ENCODE measurements at places on chromosomes 5 and 9. TPM values are rescaled to one million over a fixed set of nuclear protein-coding genes. Genes with fewer than 3 reads are reported as not detected.
A peak's percentile ranks its signal among the peaks of the same experiment; 100 is the strongest.

GRCh38 chr5:39352170-39352569 lies 12.1 kb downstream of the C9 start:
- H3K4me1 ChIP-seq, result no peaks in the 10 kb centered on the region
- no peaks in the 10 kb centered on the region for H3K36me3 ChIP-seq
- H3K4me3 ChIP-seq, result no peak overlapping the region
- H3K27ac ChIP-seq, result no peak overlapping the region

The SREK1 gene
- total RNA-seq, result 101 TPM

DNA sequence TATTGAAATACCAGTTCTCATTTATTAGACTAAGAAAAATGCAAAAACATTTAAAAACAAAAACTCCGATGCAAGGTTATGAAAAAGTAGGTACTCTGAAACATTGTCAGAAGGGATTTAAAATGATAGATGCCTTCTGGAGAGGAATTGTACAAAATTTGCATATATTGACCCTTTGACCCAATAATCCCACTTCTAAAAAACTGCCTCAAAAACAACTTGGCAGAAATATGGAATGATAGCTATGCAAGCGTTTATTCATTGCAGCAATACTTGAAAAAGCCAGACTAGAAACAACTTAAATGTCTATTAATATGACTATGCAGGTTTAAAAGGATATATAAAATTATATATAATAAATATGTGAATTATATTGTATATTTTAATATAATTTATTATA lies 118.4 kb downstream of the PLK2 start:
- H3K4me3 ChIP-seq, result no peak overlapping the region
- H3K27ac ChIP-seq, result no peak overlapping the region
- DNase-seq, result no peak
- no peaks in the 10 kb centered on the region for H3K36me3 ChIP-seq
- H3K4me1 ChIP-seq, result no peaks in the 10 kb centered on the region

- H3K4me1 ChIP-seq, result no peaks in the 10 kb centered on the region
- no peak for DNase-seq
- no peak overlapping the region for H3K27ac ChIP-seq
- H3K36me3 ChIP-seq, result no peaks in the 10 kb centered on the region
Measured at GRCh38 chr5:474840-475661, 32.1 kb downstream of the EXOC3 start.

GRCh38 chr9:134812343-134812673 lies 68.3 kb upstream of the FCN2 start:
- DNase-seq, result no peak
- no peaks in the 10 kb centered on the region for H3K27me3 ChIP-seq
- no peak overlapping the region for H3K4me3 ChIP-seq
- no peaks in the 10 kb centered on the region for H3K36me3 ChIP-seq
- H3K4me1 ChIP-seq, result no peaks in the 10 kb centered on the region

GRCh38 chr9:85662573-85662972 lies 79.2 kb downstream of the AGTPBP1 start:
- H3K36me3 ChIP-seq, result no peaks in the 10 kb centered on the region
- no peaks in the 10 kb centered on the region for H3K4me1 ChIP-seq
- DNase-seq, result no peak
- H3K27ac ChIP-seq, result no peak overlapping the region

GRCh38 chr9:88777498-88778312 lies 213.6 kb upstream of the S1PR3 start:
- H3K36me3 ChIP-seq, result no peaks in the 10 kb centered on the region
- no peaks in the 10 kb centered on the region for H3K27me3 ChIP-seq

DNA sequence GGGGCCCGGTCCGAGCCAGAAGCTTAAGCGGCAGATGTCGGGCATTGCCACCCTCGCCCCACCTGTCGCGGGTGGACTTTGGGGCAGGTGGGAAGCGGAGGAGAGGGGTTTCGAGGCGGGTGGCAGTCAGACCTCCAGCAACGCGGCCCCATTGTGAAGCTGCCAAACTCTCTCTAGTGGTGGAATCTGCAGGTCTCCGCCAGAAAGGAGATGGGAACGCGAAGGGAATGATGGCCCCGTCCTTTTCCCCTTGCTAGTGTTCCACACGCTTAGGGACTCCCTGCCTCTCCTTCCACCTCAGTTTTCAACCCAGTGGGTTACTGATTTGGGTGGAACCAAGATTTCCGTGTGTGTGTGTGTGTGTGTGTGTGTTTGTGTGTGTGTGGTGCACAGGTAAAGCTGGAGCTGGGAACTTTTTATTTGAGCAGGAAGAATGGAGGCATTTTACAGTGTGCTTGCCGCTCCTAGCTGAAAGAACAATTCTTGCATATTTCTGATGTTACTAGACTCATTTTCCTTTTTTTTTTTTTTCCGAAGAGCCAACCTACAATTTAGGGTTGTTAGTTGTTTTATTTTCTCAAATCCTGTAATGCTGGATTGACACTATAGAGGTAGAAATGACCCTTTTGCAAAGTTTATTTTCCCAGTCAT lies 1.3 kb downstream of the MACIR start:
- peaks cover 55% of the 10 kb centered on the region for H3K4me1 ChIP-seq
- peak overlapping the region; percentile 71 for H3K4me3 ChIP-seq
- DNase-seq, result no peak
- peak overlapping the region; percentile 92 for H3K27ac ChIP-seq

DNA sequence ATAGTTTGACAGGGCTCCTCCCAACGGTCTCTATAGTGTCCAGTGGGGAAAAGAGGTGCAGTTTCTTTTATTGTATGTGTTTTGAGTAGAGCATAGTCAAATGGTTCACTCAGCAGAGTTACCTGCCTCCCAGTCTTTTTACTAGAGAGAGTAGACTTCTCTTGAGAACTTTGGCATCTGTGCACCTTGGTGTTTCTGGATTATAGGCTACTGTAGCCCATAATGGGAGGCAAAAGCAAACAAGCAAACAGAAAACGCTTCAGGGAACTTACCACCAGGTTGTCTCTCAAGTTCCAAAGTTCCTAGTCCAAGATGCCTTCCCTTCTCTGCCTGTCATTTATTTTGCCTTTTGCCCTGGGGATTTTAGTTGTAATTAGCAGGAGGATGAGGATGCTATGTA lies 26.2 kb downstream of the INVS start:
- peaks cover 7% of the 10 kb centered on the region for H3K36me3 ChIP-seq
- H3K27ac ChIP-seq, result no peak overlapping the region
- peaks cover 21% of the 10 kb centered on the region for H3K4me1 ChIP-seq
- no peaks in the 10 kb centered on the region for H3K27me3 ChIP-seq
- DNase-seq, result no peak
- H3K4me3 ChIP-seq, result no peak overlapping the region

The CDC20B gene
- total RNA-seq, result not detected

The CCL27 gene
- total RNA-seq, result not detected

The CDKN2A gene
- 11.6 TPM for total RNA-seq

DNA sequence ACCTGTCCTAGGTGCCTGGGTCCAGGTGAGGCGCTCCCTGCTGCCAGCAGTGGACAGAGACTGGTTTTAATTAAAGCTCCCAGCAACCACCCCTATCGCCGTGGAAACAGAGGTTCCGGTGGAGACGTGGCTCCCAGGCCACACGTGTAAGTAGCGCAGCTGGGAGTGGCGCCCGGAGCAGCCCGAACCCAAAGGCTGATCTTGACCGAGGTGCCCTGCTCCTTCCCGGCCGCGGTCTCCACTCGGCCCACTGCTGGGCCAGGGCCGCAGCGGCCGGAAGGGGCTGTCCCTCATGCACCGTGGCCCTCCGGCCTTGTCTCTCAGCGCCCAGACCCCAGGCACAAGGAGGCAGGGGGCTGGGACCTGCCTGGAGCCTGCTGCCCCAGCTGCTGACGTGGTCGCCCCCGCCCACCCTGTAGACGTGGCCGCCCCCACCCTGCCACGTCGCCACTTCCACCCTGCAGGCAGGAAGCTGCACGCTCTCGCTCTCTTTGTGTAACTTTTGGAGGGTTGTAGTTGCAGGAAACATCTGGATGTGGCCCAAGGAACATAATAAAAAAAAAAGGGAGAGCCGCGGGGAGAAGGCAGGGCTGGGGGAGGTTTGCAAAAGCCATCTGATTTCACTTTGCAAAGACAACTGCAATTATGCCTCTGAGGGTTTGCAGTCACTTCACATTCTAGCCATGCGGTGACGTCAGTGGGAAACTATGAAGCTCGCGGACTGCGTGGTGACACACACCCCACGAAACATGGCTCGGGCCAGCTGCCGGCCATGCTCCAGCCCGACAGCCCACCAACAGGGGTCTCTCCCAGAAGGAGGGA lies 129.9 kb downstream of the RXRA start:
- no peaks in the 10 kb centered on the region for H3K27me3 ChIP-seq
- peaks cover 57% of the 10 kb centered on the region for H3K4me1 ChIP-seq
- DNase-seq, result peak; percentile 87
- no peaks in the 10 kb centered on the region for H3K36me3 ChIP-seq

DNA sequence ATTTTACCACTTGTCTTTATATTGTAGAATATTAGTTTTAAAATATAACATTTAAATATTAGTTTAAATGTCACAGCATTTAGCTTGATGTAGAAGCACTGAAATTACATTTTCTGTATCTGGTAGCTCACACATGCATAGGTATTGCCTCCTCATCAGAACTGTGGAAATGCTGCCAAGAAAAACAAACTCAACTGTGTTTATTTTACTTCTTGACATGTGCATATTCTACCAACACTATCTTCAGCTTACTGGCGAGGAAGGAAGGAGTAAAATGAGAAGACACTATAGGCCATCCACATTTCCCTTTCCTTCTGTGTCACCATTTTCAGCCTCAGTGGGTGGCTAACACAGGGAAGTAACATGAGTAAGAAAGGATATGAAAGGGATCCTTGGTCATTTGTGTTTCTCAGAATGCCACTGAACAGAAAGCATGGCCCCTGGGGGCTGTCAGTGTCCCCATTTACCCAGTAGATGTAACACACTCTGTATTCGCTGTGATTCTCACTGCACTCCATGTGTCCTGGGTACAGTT lies 81.0 kb upstream of the HTR4 start:
- DNase-seq, result no peak
- H3K36me3 ChIP-seq, result no peaks in the 10 kb centered on the region
- no peak overlapping the region for H3K27ac ChIP-seq
- no peaks in the 10 kb centered on the region for H3K27me3 ChIP-seq

The IL5 gene
- not detected for total RNA-seq

- peak overlapping the region; percentile 80 for H3K27ac ChIP-seq
- no peaks in the 10 kb centered on the region for H3K36me3 ChIP-seq
- no peak for DNase-seq
- H3K27me3 ChIP-seq, result no peaks in the 10 kb centered on the region
- H3K4me1 ChIP-seq, result peaks cover 28% of the 10 kb centered on the region
Measured at GRCh38 chr5:15008921-15009320, 137.3 kb upstream of the ANKH start.

The SLC9A3 gene
- total RNA-seq, result 32.7 TPM

The FCN2 gene
- total RNA-seq, result not detected

- DNase-seq, result no peak
- no peak overlapping the region for H3K27ac ChIP-seq
- H3K36me3 ChIP-seq, result no peaks in the 10 kb centered on the region
- H3K4me1 ChIP-seq, result no peaks in the 10 kb centered on the region
- no peak overlapping the region for H3K4me3 ChIP-seq
Measured at GRCh38 chr9:110214090-110214489, 6.1 kb upstream of the C9orf152 start.

The STPG3 gene
- total RNA-seq, result not detected

GRCh38 chr5:9922719-9923118 lies 292.6 kb upstream of the TAS2R1 start:
- no peak for DNase-seq
- H3K27me3 ChIP-seq, result no peaks in the 10 kb centered on the region
- no peaks in the 10 kb centered on the region for H3K36me3 ChIP-seq
- peaks cover 3% of the 10 kb centered on the region for H3K4me1 ChIP-seq
- no peak overlapping the region for H3K27ac ChIP-seq
- H3K4me3 ChIP-seq, result no peak overlapping the region

DNA sequence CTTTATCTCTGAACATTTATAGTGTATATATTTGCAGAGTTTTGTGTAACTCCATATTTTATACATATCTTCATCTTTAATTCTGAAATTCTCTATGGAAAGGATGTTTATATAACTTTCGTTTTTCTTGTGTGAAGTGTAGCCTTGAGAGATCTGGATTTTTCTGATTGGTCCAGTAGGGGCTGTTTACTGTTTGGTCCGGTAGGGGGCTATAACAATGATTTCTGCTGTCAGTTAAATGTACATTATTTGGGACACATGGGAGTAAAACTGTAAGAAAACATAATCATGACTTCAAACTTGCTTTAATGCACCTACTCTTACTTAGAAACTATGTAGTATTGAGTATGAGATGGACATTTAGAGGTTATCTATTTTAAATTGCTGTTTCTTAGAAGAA lies 527.1 kb upstream of the ARRDC3 start:
- H3K4me1 ChIP-seq, result no peaks in the 10 kb centered on the region
- H3K4me3 ChIP-seq, result no peak overlapping the region
- DNase-seq, result no peak

The SNCB gene
- total RNA-seq, result not detected

GRCh38 chr9:31629292-31629691 lies 755.2 kb upstream of the ACO1 start:
- H3K4me1 ChIP-seq, result no peaks in the 10 kb centered on the region
- H3K27me3 ChIP-seq, result no peaks in the 10 kb centered on the region
- DNase-seq, result no peak
- no peak overlapping the region for H3K4me3 ChIP-seq

The TCF7 gene
- total RNA-seq, result 7.2 TPM

DNA sequence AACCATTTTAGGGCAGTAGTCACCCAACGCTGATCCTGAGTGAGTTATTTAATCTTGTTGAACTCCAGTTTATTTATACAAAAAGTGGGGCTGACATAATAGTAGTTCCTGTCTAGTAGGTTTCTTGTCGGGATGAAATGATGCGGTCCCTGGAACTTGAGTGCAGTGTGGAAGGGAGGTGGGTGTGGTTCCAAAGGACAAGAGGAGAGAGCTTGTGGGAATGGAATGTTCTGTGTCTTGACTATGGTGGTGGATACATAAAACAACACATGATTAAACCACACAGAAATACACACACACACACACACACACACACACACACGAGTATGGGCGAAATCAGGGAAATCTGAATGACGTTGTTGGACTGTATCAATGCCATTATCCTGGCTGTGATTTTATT lies 66.1 kb upstream of the BARHL1 start:
- peaks cover 43% of the 10 kb centered on the region for H3K27me3 ChIP-seq
- H3K4me1 ChIP-seq, result no peaks in the 10 kb centered on the region
- no peaks in the 10 kb centered on the region for H3K36me3 ChIP-seq

DNA sequence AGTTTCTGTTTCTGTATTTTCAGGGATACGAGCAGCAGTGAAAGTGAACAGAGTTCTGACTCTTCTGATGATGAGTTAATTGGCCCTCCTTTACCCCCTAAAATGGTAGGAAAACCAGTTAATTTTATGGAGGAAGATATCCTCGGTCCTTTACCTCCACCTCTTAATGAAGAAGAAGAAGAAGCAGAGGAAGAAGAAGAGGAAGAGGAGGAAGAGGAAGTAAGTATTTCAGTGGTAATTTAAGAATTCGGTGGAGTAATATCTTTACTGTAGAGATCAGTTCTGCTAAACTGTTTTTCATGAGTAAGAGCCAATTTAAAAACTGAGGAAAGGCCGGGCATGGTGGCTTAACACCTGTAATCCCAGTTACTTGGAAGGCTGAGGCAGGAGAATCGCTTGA lies 17.2 kb downstream of the WDR70 start:
- H3K27me3 ChIP-seq, result no peaks in the 10 kb centered on the region
- no peak for DNase-seq
- no peaks in the 10 kb centered on the region for H3K4me1 ChIP-seq
- H3K4me3 ChIP-seq, result no peak overlapping the region
- H3K36me3 ChIP-seq, result no peaks in the 10 kb centered on the region

Data from tibial nerve (tissue), 4 donors.